ENCODE measurements at places on chromosomes 12 and 14.
A peak's percentile ranks its signal among the peaks of the same experiment; 100 is the strongest.

- DNase-seq = no peak
These were observed 30.4 kb downstream of the FRS2 start for GRCh38 chr12:69500631-69501030.

DNA sequence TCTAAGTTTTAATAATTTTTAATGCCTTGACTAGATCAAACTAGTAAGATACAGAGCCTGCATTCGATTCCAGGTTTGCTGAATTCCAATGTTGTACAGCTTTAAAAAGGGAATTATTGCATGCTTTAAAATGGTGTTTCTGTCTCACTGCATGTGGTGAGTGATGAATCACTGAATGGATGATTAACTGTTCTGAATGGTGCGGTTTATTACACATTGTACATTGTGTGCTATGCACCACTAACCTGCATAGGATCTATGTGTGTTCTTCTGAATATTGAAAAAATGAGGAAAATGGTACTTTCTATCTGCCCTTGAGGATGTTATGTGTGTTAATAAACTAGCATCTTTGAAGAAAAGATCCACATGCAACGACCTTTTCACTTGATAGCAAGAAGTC, 231.7 kb downstream of the NRXN3 start:
- no peak for DNase-seq

- no peak for DNase-seq
These were observed 248.5 kb upstream of the PDE3A start for GRCh38 chr12:20119596-20120402.

- DNase-seq = no peak
These were observed 45.3 kb upstream of the RAP1B start for GRCh38 chr12:68565391-68565903.

DNA sequence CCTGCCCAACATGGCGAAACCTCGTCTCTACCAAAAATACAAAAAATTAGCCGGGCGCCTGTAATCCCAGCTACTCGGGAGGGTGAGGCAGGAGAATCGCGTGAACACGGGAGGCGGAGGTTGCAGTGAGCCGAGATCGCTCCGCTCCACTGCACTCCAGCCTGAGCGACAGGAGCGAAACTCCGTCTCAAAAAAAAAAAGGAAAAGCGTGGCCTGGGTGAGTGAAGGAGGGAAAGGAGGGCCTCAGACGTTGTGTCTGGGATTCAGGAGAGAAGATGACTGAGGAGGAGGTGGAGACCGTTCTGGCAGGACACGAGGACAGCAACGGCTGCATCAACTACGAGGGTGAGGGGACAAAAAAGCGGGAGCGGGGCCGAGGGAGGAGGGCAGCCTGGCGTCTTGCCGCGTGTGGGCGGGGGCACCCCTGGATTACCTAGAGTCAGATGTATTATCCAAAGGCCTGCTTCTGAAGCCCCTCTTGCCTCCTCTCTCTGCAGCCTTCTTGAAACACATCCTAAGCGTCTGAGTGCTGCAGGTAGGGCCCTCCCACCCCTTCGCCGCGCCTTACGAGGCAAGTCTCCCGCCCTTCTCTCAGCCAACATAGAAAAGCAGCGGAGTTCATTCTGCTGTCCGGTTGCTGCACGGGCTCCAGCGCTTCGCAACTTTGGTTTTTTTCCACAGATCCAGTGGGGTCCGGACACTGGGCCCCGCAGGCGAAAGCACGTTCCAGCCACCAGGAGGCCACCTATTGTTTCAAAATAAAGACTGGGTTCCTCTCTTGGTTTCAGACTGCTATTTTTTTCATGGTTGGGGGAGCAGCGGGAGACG, 744 bp upstream of the MYL6 start:
- DNase-seq = peak; percentile 82

- no peak for DNase-seq
These were observed 493.5 kb upstream of the RGS6 start for GRCh38 chr14:71438684-71439083.

All from NCI-H774 (cell line).